Activated CD4-positive, alpha-beta T cell treated with anti-CD3 and anti-CD28 coated beads, Interleukin-2, amount 10 ng/mL, durations not matched to agents 7 days and 5 days (primary cell): ENCODE measurements at places on chromosomes 2 and 18. TPM values are rescaled to one million over a fixed set of nuclear protein-coding genes. Genes with fewer than 3 reads are reported as not detected.

DNA sequence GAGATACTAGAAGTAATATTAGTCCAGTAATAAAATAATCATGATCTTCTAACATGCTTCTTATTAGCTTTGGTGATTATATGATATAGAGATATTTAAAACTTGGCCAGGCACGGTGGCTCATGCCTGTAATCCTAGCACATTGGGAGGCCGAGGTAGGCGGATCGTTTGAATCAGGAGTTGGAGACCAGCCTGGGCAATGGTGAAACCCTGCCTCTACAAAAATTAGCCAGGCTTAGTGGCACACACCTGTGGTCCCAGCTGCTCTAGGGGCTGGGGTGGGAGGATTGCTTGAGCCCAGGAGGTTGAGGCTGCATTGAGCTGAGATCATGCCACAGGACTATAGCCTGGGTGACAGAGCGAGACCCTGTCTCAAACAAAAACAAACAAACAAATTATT is 87.0 kb downstream of the WDR7 start:
- H3K36me3 ChIP-seq = peaks cover 22% of the 10 kb centered on the region
- no peak for DNase-seq
- H3K4me3 ChIP-seq = no peak overlapping the region
- no peaks in the 10 kb centered on the region for H3K27me3 ChIP-seq
- peaks cover 2% of the 10 kb centered on the region for H3K4me1 ChIP-seq
- no peak overlapping the region for H3K27ac ChIP-seq

Gene FRZB
- not detected for total RNA-seq

DNA sequence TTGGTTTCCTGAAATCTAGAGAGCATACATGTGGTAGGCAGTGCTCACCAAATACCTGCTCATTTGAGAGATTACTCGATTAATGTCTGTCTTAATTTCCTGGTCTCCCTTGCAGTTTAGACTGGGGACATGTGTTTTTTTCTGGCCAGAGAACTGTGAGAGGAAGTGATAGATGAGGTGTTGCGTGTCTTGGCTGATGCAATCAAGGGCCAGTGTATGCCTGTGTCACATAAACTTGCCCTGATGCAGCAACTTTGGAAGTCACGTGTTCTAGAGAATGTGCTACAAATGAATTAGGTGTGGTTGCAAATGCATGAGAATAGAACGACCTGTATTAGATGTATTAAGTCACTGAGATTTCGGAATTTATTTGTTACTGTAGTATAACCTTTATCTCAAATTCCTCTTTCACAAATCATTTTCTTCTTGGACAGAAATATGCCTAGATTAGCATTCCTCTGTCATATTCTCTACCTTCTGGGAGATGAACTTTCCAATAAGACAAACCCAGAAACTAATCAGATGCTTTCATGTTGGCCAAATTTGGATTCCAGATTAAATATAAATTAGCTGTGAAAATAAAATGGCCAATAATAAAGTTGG is 9.9 kb upstream of the IL1A start:
- H3K27ac ChIP-seq = no peak overlapping the region
- peaks cover 1% of the 10 kb centered on the region for H3K27me3 ChIP-seq
- peaks cover 24% of the 10 kb centered on the region for H3K4me1 ChIP-seq
- H3K4me3 ChIP-seq = no peak overlapping the region
- DNase-seq = peak; percentile 27

DNA sequence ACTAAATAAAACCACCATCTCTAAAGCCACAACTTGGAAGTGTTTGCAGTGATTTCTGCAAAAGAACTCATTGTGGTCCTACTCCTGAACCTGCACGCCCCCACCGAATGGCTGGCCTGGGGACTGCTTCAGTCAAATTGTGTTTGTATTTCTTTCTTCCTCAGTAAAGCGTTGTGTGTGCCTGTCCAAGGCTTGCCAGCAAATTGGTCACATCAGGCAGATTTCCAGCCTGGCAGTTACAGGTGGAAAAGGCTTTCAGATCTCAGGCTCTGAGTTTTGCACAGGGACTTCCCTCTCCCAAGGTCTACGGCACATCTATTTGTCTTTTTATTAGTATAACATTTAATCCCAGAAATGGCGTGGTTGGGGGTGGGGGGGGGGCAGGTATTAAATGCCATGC is 54.0 kb upstream of the NOSTRIN start:
- no peak overlapping the region for H3K27ac ChIP-seq
- H3K27me3 ChIP-seq = no peaks in the 10 kb centered on the region
- peaks cover 40% of the 10 kb centered on the region for H3K4me1 ChIP-seq
- no peak for DNase-seq
- peaks cover 13% of the 10 kb centered on the region for H3K36me3 ChIP-seq
- no peak overlapping the region for H3K4me3 ChIP-seq

DNA sequence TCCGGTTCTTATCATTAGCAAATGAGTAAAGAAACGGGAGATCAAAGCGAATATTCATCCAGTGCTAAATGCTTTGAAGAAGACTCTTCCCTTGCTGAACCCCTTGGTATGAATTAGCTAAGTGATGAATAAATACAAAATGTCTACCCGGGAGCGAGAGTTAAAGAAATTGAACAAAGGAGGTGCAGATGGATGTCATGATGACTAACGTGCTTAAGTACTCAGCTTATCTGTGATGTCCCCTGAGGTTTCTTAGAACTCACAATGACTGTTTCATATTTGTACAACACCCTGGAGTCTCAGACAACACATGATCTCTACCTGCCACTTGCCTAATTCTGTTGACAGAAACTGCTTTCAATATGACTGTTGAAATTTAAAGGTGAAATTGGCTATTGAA is 148.5 kb downstream of the TMEM200C start:
- no peaks in the 10 kb centered on the region for H3K4me1 ChIP-seq
- no peak overlapping the region for H3K27ac ChIP-seq
- H3K36me3 ChIP-seq = no peaks in the 10 kb centered on the region
- DNase-seq = no peak
- peaks cover 2% of the 10 kb centered on the region for H3K27me3 ChIP-seq
